ENCODE measurements at places on chromosomes 2 and 18.

GRCh38 chr2:16633621-16634430 lies 31.8 kb downstream of the CYRIA start:
- DNase-seq: peak; percentile 55
- H3K36me3 ChIP-seq: no peaks in the 10 kb centered on the region
- no peaks in the 10 kb centered on the region for H3K27me3 ChIP-seq
- no peak overlapping the region for H3K4me3 ChIP-seq

- H3K36me3 ChIP-seq: peaks cover 3% of the 10 kb centered on the region
- peak overlapping the region; percentile 98 for H3K4me3 ChIP-seq
- H3K4me1 ChIP-seq: peaks cover 3% of the 10 kb centered on the region
- no peaks in the 10 kb centered on the region for H3K27me3 ChIP-seq
- H3K27ac ChIP-seq: peak overlapping the region; percentile 89
Observed at GRCh38 chr2:202237787-202238233, 587 bp downstream of the SUMO1 start.

DNA sequence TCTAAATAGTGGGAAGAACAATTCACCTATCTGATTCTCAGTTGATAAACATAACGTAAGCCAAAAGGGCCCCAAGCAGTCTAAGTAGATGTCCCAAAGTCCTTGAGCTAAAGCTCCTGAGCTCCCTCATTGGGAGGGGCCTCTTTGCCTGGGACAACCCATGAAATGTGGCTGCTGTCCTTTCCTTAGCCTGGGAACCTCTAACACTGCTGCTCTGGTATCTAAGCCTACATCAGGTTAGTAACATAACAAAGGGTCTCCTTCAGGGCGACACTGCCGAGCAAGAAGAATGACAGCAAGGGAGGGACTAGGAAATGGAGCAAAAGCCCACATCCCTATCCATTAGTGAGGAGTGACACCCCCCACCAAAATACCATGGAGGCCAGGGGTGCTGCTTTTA lies 98.3 kb downstream of the MAPRE2 start:
- no peaks in the 10 kb centered on the region for H3K27me3 ChIP-seq
- no peak for DNase-seq
- H3K36me3 ChIP-seq: peaks cover 3% of the 10 kb centered on the region
- no peaks in the 10 kb centered on the region for H3K4me1 ChIP-seq
- no peak overlapping the region for H3K4me3 ChIP-seq

- no peaks in the 10 kb centered on the region for H3K27me3 ChIP-seq
- H3K27ac ChIP-seq: no peak overlapping the region
- DNase-seq: no peak
- H3K4me3 ChIP-seq: no peak overlapping the region
- H3K36me3 ChIP-seq: no peaks in the 10 kb centered on the region
- H3K4me1 ChIP-seq: no peaks in the 10 kb centered on the region
Observed at GRCh38 chr2:68341583-68341982, 21.8 kb upstream of the CNRIP1 start.

- no peak overlapping the region for H3K27ac ChIP-seq
- peaks cover 14% of the 10 kb centered on the region for H3K27me3 ChIP-seq
- H3K36me3 ChIP-seq: no peaks in the 10 kb centered on the region
- DNase-seq: no peak
Observed at GRCh38 chr2:71681626-71682025, 228.3 kb downstream of the DYSF start.

Measured in IMR-90 (cell line).